Stimulated activated CD4-positive, alpha-beta T cell treated with anti-CD3 and anti-CD28 coated beads, Interleukin-15, amount 100 ng/mL, for 1 hour (primary cell): ENCODE measurements at places on chromosomes 2 and 18.

DNA sequence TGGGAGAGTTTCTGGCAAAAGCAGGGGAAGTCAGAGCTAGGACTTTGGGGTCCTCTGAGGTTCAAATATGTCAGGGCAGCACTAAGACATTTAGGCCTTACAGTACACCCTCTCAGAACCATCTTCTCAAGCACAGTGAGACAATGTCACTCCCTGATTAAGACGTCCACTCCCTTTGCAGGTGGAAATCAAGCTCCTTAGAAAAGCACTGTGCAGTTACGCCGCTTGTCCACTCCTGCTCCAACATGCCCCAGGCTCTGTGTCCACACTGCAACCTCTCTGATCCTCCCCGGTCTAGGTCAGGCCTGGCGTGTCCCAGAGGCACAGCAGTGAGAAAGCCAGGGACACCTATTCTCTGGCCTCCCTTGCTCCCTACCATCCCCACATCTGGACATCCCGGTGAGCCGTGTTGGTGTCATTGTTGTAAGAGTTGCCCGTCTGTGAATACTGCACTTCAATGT is 528.6 kb upstream of the ID2 start:
- no peak for DNase-seq

DNA sequence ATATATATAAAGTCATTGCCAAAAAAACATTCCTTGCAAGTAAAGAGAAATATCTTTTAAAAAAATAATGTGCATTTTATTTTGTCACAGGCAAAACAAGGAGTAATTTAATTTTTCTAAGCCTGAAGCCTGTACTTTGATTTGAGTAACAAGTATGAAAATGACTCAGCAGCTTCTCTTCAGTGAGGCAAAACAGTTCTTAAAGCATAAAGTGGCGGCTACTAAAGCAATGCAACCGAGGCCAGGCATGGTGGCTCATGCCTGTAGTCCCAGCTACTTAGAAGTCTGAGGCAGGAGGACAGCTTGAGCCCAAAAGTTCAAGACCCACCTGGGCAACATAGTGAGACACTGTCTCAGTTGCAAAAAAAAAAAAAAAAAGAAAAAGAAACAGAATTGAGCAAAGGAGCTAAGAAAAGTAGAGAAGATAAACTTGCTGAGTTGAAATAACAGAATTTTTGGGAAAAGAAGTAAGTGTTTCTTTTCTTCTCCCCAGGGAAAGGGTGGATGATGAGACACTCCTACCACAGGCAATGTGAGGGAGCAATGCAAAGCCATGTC is 29.6 kb downstream of the DOK1 start:
- DNase-seq = no peak

DNA sequence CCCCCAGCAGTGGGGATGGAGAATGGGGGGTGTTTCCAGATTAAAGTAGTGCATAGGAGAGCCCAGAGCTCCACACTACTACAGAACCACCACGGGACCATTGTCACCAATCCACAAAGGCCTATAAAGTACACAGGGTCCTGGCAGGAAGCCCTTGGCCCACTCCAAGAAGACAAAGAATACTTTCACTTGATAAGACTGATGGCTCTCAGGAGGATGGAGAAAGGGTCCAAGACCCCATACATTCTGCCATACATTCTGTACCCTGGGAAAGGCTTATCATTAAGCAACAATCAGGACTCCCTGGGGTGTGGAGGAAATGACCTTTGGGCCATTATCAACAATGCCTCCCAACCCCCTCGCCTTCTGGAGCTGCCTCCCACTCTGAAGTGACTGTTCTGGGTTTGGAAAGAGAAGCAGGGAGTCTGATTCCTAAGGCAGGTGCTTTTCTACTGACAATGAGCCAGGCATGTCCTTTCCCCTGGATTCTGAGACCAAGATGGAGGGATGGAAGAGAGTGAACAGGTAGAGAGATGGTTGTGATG is 85.4 kb downstream of the XDH start:
- no peak for DNase-seq

GRCh38 chr2:5691985-5692529 is at the start of gene SOX11:
Gene SOX11, plus strand, starts transcription at chr2:5692384. Its CDS starts 338 bp downstream, at chr2:5692722.
- no peak for DNase-seq

GRCh38 chr2:109174214-109174613 is 45.2 kb downstream of the SH3RF3 start:
- DNase-seq = no peak

GRCh38 chr2:237859082-237859433 is 365 bp upstream of the RAMP1 start:
- DNase-seq = no peak

DNA sequence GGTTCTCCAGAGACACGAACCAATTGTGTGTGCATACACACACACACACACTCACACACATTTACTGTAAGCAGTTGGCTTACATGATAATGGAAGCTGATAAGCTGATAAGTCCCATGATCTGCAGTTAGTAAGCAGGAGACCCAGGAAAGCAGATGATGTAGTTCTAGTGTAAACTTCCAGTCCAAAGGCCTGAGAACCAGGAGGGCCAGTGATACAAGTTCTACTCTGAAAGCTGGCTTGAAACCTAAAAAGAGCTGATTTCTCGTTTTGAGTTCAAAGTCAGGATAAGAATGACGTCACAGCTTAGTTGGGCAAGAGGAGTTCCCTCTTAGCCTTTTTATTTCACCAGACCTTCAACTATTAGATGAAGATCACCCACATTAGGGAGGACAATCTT is 558.8 kb upstream of the PIK3C3 start:
- DNase-seq = no peak

DNA sequence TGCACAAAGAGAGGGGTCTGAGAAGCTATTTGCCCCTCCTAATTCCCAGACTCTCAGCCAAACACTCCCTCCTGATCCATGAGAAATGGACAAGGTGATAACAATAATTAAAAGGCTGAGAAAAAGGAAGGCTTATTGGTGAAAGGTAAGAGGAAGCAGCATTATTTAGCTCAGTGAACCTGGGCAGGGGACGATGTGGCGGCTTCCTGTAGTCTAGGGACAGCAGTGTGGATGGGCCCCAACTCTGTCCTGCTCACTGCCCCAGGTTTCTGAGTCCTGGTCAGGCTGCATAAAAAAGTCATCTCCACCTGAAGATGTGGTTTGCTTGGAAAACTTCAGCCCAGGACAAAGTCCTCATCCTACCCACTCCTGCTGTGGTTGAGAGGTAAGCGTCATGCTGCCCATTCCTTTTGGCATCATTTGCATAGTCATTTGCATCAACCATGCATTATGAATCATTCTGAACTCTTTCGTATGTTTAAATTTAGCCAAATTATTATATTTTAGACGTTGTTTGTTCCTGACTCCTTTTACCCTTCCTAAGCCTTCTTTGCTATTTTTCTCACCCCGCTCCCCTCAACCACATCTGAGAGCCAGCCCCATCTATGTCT is 126.8 kb downstream of the CLIP4 start:
- no peak for DNase-seq

DNA sequence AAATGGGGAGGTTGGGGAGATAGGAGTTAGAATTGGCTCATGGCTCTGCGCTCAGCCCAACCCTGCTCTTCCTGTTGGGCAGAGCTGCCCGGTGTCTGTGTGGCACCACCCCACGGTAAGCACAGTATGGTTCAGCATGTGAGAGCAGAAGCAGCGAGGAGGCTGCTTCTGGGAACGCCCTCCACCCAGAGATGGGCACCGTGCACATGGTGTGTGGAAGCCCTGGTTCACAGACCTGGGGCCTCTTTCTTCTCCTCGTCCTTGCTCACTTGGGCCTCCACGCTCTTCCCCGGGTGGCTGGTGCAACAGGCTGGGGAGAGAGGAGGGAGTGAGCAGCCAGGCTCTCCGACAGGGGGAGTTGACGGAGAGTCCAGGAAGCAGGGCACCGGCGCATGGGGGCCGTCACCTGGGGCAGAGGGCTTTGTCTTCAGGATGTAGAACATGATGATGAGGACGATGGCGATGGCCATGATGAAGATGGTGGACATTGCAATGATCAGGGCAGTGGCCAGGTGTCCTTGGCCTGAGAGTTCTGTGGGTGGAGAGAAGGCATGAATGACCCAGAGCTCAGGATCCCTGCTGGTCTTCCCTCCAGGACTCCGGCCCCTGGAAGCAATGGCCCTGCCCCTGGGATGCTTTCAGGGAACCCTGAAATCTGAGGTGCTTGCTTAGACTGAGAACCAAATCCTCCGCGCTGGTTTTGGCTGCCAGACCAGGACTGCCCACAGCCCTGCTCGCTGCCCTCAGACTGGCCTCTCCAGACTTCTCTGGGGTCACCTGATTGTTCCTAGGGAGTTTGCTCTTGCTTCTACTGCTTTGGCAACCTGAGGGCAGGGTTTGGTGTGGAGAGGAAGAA is 78.3 kb downstream of the EDAR start:
- no peak for DNase-seq

DNA sequence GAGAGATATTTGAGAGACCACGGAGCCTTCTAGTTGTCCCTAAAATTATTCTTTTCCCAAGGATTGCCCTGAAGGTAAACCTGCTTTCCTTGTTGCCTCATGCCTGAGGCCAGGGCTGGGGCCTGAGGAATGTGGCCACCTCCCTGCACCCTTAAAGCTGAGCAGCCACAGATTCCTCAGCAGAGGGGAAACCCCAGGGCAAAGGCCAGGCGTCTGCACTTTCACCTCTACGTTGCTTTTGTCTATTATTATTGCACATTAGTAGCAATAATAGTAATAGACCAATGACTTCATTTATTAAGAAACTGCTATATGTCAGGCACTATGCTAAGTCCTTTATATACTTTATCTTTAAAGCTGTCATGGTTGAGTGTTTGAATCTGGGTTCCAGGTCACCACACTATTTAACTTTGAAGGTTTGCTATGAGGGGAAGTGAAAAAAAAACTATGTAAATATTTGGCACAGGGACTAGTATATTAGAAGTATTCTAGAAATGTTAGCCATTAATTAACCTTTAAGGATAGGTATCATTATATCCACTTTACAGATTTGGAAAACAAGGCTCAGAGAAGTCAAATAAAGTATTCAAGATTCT is 104.2 kb downstream of the LRRC30 start:
- no peak for DNase-seq

- no peak for DNase-seq
Observed at GRCh38 chr2:177355874-177356273, 36.7 kb upstream of the AGPS start.

- no peak for DNase-seq
Observed at GRCh38 chr2:191314697-191315364, 69.6 kb downstream of the MYO1B start.

DNA sequence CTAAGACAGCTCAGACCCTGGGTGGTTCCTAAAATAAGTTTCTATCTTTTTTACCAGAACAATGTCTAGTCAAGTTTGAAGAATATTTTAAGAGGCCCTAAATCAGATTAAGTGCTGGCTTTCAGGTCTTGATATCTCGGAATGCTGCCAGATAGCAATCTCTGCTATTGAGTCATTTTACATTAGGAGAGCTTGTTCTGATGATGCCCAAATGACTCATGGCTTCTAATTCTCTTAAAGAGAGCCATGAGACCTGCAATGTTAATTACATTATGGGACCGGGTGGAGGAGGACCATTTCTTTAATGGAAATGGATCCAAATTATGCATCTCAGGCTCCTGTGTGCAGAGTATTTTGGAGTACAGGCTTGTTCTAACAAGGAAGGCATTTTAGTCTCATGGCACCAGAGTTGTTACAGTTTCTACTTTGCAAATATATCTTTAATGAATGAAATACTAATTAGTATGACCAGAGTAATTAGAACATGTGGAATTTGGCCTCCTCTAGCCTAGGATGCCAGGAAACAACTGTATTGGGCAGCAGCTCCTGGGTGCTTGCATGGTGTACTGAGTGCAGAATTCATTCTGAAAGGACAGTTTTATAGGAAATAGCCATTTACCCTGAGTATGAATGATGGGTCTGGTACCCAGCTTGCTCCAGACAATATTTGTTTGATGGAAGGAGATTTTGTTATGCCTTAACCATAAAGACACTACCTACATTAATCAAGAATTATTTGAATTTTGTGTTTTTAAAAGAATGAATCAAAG is 94.0 kb upstream of the SULT1C3 start:
- DNase-seq = no peak

DNA sequence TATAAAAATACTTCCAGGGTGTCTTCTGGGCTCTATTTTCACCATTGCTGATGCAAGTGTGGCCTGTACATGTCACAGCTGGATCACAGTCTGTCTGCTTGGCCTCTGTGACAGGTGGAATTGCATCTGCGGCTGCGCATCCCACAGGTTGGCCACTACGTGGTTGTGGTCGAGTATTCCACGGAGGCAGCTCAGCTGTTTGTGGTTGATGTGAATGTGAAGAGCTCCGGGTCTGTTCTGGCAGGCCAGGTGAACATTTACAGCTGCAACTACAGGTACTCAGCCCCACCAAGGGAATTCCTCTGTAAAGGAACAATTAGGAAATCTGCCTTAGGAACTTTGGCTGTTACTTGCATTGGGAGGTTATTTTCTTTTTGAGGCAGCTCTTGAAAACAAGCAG is 144.5 kb downstream of the LAMA3 start:
- no peak for DNase-seq

DNA sequence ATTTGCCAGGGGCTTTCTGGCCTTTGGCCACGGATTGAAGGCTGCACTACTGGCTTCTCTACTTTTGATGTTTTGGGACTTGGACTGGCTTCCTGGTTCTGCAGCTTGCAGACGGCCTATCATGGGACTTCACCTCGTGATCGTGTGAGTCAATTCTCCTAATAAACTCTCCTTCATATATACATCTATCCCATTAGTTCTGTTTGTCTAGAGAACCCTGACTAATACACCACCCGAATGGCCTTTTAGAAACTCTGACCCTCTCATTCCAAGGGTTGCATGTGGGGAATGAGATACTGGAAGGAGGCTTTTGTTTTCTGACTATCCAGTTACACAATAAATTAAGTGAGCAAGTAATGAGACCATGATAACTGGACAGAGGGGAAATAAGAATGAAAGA is 430.7 kb downstream of the CDH2 start:
- no peak for DNase-seq

DNA sequence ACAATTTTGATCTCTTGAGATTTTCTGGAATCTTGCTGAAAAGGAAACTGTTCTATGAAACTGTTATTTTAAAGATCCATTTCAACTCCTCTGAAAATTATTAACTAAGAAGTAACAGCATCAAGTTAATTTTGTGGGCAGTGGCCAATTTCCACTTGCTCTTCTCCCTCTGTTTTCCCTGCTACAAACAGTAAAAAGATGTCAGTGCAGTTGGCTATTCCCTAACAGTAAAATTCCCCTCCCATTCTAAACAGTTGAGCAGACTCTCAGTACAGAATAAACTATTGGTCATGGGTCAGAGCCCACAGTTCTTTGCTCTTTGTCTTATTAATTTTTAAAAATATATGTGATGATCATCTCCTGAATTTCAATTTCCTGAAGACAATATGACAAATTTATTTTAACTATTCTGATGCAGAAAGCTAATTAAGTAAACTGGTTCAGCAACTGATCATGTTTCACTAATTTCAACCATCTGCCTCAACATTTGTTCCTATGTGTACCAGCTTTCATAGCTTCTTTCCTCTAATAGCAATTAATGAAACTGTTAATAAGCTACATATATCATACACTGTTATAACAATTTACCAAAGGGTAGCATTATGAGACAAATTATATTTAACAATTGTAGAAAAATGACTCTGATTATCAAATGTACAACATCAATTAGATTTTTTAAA is 41.1 kb upstream of the GALNT5 start:
- DNase-seq = no peak

- DNase-seq = no peak
Observed at GRCh38 chr2:52810460-52810859, 957.1 kb upstream of the CHAC2 start.

GRCh38 chr18:34480162-34480700 is 229.9 kb upstream of the DTNA start:
- DNase-seq = no peak
